ENCODE measurements at places on chromosomes 16 and 17. TPM values are rescaled to one million over a fixed set of nuclear protein-coding genes. Genes with fewer than 3 reads are reported as not detected.

DNA sequence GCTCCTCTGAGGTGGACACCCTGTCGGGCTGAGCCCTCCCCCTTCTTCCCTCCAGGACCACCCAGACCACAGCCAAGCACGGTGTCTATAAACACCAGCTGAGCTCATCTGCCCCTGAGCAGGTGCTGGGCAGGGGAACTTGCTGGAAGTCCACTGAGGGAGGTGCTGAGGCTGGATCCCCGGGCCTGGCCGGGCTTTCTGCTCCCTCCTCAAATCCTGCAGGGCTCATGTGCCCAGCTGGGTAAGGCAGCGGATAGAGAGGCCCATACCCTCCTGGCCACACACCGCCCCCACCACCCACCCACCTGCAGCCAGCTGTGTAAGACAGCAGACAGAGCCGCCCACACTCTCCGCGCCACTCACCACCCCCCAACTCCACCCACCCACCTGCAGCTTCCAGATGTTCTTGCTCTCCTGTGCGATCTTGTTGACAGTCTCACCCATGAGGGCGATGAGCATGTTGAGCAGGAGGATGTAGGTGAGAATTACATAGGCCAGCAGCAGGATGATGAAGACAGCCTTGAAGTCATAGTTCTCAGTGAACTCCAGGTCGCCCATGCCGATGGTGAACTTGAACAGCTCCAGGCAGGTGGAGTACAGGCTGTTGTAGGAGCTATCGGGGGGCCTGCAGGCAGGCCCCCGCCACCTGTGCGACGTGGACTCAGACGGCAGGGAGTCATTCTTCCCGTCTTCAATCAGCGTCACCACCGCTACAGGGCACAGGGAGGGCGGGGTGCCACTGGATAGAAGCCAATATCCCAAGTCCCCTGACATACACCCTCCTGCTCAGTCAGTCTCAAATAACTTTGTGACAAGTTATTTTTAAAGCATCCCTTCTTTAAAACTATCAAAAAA is 15.9 kb upstream of the TRPV3 start:
- peaks cover 4% of the 10 kb centered on the region for H3K36me3 ChIP-seq
- no peaks in the 10 kb centered on the region for H3K4me1 ChIP-seq
- DNase-seq, result no peak
- H3K27ac ChIP-seq, result no peak overlapping the region
- H3K27me3 ChIP-seq, result no peaks in the 10 kb centered on the region

DNA sequence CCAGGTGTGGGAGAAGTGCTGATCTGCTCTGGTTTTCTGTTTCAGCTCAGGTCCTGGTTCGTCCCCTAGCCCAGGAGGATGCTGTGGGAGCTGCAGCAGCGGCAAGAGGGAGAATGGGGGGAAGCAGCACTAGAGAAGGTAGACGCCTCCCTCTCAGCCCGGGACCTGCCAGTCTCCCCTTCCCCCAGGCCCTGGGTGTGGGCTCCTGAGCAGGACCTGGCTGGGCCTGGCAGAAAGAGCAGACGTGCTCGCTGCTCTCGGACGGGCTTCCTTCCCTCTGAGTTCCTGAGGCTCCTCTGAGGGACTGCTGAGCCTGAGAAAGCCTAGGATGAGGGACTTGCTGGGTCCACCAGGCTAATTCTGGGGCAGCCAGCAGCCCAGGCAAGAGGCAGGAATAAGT is 3.1 kb downstream of the PRCD start:
- H3K27ac ChIP-seq, result no peak overlapping the region
- no peaks in the 10 kb centered on the region for H3K36me3 ChIP-seq
- peaks cover 2% of the 10 kb centered on the region for H3K27me3 ChIP-seq

DNA sequence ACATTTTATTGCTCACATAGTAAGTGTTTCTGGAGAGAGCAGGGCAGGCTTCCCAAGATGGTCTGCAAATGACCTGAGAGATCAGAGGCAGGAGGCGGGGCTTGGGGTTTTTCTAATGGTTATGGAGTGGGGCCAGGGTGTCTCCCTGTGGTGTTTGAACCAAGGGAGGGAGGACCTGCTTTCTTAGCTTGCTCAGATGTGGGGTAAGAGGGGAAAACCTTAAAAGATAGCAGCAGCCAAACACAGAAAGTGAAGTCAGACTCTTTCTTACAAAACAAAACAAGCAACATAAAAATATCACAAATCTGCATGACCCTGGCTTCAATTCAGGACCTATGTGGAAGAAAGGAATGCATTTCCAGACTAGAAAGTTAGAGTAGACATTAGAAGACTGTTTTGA is 22.9 kb upstream of the DNAJA2 start:
- no peaks in the 10 kb centered on the region for H3K27me3 ChIP-seq
- no peaks in the 10 kb centered on the region for H3K36me3 ChIP-seq
- no peaks in the 10 kb centered on the region for H3K4me1 ChIP-seq
- DNase-seq, result no peak
- H3K4me3 ChIP-seq, result no peak overlapping the region

DNA sequence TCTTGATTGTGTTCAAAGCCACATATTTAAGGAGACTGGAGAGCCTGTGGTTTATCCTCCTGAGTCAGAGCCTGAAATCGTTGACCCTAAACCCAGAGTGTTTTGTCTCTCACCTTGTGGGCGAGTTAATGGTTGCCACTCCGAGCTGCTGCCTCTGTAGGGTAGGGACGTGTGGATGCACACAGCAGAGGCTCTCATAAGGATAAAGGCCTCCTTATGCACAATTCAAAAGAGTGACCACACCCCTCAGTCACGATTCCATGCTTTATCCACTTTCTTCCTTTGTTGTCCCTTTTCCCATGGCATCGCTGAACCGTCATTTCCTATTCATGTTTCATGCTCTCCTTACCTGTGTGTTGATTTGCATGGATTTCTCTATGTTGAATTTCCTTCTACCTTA is 805.0 kb upstream of the RBFOX1 start:
- DNase-seq, result no peak
- H3K36me3 ChIP-seq, result no peaks in the 10 kb centered on the region
- H3K4me3 ChIP-seq, result no peak overlapping the region
- H3K4me1 ChIP-seq, result no peaks in the 10 kb centered on the region
- H3K27ac ChIP-seq, result no peak overlapping the region

GRCh38 chr17:48544349-48545021 is 424 bp downstream of the HOXB2 start:
- H3K36me3 ChIP-seq, result peaks cover 8% of the 10 kb centered on the region
- no peaks in the 10 kb centered on the region for H3K27me3 ChIP-seq
- H3K27ac ChIP-seq, result peak overlapping the region; percentile 84
- peak; percentile 92 for DNase-seq

DNA sequence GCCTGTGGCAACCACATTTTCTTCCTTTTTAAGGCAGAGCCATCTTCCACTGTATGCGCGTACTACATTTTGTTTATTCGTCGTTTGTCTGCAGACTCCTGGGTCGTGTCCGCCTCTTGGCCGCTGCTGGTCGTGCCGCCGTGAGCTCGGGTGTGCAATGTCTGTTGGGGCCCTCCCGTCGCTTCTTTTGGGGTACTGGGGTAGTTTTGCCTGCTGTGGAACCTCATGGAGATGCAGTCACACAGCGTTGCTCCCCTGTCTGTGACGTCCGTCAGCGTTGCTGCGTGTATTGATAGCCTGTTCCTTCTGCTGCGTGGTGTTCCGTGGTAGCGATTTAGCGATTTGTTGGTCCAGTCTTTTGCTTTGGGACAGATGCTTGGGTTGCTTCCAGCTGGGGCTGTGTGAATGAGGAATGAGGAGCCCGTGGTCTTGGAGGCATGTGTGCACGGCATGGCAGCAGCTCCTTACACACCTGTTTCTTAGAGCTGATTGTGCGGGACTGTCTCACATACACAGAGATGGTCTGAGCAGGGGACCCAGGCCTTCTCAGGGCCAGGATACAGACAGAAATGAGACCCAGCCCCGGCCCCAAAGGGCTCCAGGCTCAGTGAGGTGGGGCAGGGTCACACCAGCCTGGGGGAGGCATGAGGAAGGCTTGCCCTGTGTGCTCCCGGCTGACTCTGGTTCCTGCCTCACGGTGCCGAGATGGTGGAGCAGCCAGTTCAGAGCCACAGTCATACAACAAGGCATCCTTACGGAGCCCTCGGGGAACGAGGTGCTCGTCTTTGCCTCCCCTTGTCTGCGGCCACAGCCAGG is 78.4 kb upstream of the GSE1 start:
- DNase-seq, result no peak
- no peak overlapping the region for H3K4me3 ChIP-seq
- H3K27me3 ChIP-seq, result no peaks in the 10 kb centered on the region
- no peak overlapping the region for H3K27ac ChIP-seq
- peaks cover 24% of the 10 kb centered on the region for H3K4me1 ChIP-seq

DNA sequence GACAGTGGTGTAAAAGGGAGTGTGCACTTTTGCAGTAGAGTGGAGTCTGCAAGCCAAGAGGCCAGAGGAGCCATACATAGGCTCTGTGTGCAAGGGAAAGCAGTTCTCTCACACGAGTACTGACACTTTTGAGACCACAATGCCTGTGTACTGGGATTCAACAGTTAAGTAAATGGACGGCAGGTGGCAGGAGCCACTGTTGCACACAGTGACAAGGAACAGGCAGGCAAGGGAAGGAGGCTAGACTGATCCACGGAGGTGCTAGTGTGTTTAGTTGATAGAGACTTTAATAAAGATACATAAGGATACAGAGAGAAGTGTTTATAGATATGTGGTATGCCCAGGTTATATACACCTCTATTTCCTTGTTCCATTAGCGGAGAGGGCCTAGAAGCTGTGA is 67.0 kb downstream of the MPRIP start:
- H3K27me3 ChIP-seq, result no peaks in the 10 kb centered on the region
- peak overlapping the region; percentile 76 for H3K27ac ChIP-seq
- no peaks in the 10 kb centered on the region for H3K36me3 ChIP-seq
- H3K4me1 ChIP-seq, result peaks cover 27% of the 10 kb centered on the region
- peak; percentile 67 for DNase-seq

GRCh38 chr17:48751172-48751571 is 22.6 kb upstream of the HOXB13 start:
- H3K36me3 ChIP-seq, result no peaks in the 10 kb centered on the region
- no peak for DNase-seq
- H3K27me3 ChIP-seq, result peaks cover 98% of the 10 kb centered on the region
- no peaks in the 10 kb centered on the region for H3K4me1 ChIP-seq

GRCh38 chr17:372157-373152 is 19.8 kb upstream of the RPH3AL start:
- no peaks in the 10 kb centered on the region for H3K36me3 ChIP-seq
- DNase-seq, result no peak
- no peak overlapping the region for H3K4me3 ChIP-seq
- no peaks in the 10 kb centered on the region for H3K4me1 ChIP-seq
- no peaks in the 10 kb centered on the region for H3K27me3 ChIP-seq
- no peak overlapping the region for H3K27ac ChIP-seq

DNA sequence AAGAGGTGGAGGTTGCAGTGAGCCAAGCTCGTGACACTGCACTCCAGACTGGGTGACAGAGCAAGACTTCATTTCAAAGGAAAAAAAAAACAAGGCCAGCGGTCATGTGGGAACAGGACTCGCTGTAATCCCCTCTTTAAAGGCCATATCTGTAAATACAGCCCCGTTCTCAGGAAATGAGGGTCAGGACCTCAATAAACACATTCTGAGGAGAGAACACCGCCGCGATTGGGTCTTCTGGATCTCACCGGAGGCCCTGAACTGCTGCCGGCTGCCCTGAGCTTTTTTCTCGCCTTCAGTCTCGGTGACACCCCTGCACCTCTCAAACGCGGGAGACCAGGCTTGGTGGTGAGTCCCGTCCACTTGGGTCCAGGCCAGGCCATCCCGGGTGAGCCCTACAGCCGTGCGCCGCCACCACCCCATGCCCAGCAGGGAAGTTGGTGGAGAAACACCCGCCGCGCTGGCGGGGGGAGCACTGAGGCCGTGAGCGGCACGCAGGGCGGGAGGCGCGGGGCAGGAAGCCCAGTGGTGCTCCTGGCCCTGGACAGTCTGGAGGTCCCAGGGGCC is 28.4 kb downstream of the SLC25A10 start:
- no peak overlapping the region for H3K4me3 ChIP-seq
- H3K27me3 ChIP-seq, result no peaks in the 10 kb centered on the region
- H3K36me3 ChIP-seq, result no peaks in the 10 kb centered on the region
- H3K4me1 ChIP-seq, result no peaks in the 10 kb centered on the region

GRCh38 chr17:43998552-43998951 is 5.9 kb upstream of the NAGS start:
- H3K4me3 ChIP-seq, result no peak overlapping the region
- H3K36me3 ChIP-seq, result no peaks in the 10 kb centered on the region
- no peak overlapping the region for H3K27ac ChIP-seq
- no peaks in the 10 kb centered on the region for H3K4me1 ChIP-seq
- H3K27me3 ChIP-seq, result no peaks in the 10 kb centered on the region

GRCh38 chr17:14432079-14432478 is 131.2 kb downstream of the HS3ST3B1 start:
- no peak overlapping the region for H3K4me3 ChIP-seq
- no peaks in the 10 kb centered on the region for H3K36me3 ChIP-seq
- H3K27ac ChIP-seq, result no peak overlapping the region
- no peak for DNase-seq
- H3K4me1 ChIP-seq, result no peaks in the 10 kb centered on the region
- H3K27me3 ChIP-seq, result no peaks in the 10 kb centered on the region

DNA sequence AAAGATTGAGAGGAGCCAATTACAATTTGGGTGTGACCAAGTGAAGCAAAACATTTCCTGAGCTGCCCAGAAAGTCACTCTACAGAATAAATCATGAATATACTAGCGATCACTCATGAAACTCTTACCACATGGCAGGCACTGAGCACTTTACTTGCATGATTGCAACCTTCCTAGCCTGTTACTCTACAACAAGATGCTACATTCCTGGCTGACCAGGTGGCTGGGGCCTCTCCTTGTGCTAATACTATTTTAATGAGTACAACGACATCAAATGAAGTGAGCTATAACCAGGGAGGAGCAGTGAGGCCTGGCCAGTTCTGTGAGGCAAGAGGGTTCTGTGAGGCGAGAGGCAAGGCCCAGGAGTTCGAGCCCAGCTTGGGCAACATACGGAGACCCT is 75.2 kb downstream of the CPPED1 start:
- H3K4me1 ChIP-seq, result no peaks in the 10 kb centered on the region
- no peak overlapping the region for H3K4me3 ChIP-seq
- H3K27me3 ChIP-seq, result no peaks in the 10 kb centered on the region
- no peak for DNase-seq
- H3K27ac ChIP-seq, result no peak overlapping the region

DNA sequence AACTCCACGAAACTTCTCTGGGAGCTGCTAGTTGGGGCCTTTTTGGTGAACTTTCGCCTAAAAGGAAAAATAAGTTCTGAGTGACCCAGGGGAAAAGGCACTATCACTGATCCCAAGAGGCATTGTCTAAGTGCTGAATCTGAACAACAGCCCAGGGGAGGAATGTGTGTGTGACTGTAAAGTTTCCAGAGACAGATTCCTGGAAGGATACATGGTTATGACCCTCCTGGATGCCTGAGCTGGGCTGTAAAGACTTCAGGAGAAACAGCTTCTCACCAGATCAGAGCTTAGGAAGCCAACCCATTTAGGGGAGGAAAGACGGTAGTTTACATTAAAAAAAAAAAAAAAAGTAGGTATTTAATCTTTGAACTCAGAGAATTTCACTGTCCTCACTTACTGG is 20.2 kb downstream of the HIGD1B start:
- no peaks in the 10 kb centered on the region for H3K4me1 ChIP-seq
- no peak for DNase-seq
- H3K27ac ChIP-seq, result no peak overlapping the region
- H3K27me3 ChIP-seq, result no peaks in the 10 kb centered on the region
- H3K4me3 ChIP-seq, result no peak overlapping the region

Gene KCNG4
- not detected for total RNA-seq

Gene SHISA6
- 0.60 TPM for total RNA-seq

Gene MPO
- total RNA-seq, result 0.52 TPM

Gene KRT27
- not detected for total RNA-seq
